Temporal lobe (tissue), 4 donors: ENCODE measurements at places on chromosomes 1 and 21. TPM values are rescaled to one million over a fixed set of nuclear protein-coding genes. Genes with fewer than 3 reads are reported as not detected.

The TMEM82 gene
- total RNA-seq, result not detected

The MAN1C1 gene
- 6.9 TPM for total RNA-seq

The S100A8 gene
- 7.1 TPM for total RNA-seq

The GSTM5 gene
- 1.7 TPM for total RNA-seq

The SPRR2A gene
- total RNA-seq, result not detected

The HES5 gene
- total RNA-seq, result 13.3 TPM

The GBP1 gene
- total RNA-seq, result 0.49 TPM

The SLC44A3 gene
- total RNA-seq, result 1.7 TPM

The CDK18 gene
- total RNA-seq, result 1.2 TPM

The CFHR2 gene
- not detected for total RNA-seq

The DCST2 gene
- total RNA-seq, result not detected

The SLC1A7 gene
- not detected for total RNA-seq

The PARS2 gene
- 2.5 TPM for total RNA-seq

The CELSR2 gene
- 46.5 TPM for total RNA-seq

The EXTL1 gene
- 0.98 TPM for total RNA-seq

The ZBTB17 gene
- total RNA-seq, result 26.3 TPM

The DIPK1A gene
- 19.2 TPM for total RNA-seq

The PLA2G2A gene
- not detected for total RNA-seq

The XCL1 gene
- total RNA-seq, result not detected

The AMPD1 gene
- not detected for total RNA-seq

The SLC6A17 gene
- 13.5 TPM for total RNA-seq

The MAN1A2 gene
- 88.3 TPM for total RNA-seq

The CD34 gene
- total RNA-seq, result 3.4 TPM

The TNFRSF18 gene
- not detected for total RNA-seq

The TMEM54 gene
- total RNA-seq, result 3.7 TPM

The ISG15 gene
- total RNA-seq, result 3.4 TPM
